ENCODE measurements at places on chromosomes 5 and 9.
A peak's percentile ranks its signal among the peaks of the same experiment; 100 is the strongest.

DNA sequence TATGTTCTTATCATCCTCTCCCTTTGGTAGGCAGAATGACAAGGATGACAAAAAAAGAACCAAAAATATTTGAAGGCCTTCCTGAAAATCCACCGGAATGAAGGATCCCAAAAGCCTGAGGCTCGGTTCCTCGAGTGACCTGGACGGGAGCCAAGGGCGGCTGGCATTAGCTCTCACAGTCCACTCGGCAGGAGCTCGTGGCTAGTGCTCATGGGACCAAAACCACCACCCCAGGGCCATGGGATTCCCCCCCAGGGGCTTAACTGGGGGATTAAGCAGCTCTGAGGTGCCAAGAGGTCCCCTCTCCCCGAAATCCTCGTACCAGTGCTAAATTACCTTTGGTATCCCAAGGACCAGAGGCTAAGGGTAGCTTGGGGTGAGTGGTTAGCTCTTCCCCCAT lies 586 bp upstream of the PDZD2 start:
- no peak for DNase-seq

GRCh38 chr9:98287384-98287783 lies 31.9 kb upstream of the TBC1D2 start:
- no peak for DNase-seq

DNA sequence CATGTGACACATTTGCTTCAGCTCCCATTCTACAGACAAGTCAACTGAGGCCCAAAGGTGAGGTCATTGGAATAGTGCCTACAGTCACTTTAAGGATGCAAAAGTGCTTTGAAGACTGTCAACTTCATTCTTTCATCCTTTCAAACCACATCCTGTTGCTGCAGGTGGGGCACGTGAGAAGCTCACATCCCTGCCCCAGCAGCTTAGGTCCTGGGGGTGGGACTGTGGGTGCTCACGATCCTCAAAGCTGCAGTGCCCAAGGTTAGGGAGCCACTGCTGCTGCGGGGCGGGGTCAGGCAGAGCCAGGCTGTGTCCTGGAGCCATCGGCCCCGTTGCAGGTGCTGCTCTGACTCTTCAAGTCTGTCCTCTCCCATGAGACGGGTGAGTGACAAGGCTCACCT lies 57.9 kb upstream of the IER5L start:
- peak; percentile 81 for DNase-seq

GRCh38 chr5:167952278-167952995 lies 339.0 kb upstream of the WWC1 start:
- no peak for DNase-seq

DNA sequence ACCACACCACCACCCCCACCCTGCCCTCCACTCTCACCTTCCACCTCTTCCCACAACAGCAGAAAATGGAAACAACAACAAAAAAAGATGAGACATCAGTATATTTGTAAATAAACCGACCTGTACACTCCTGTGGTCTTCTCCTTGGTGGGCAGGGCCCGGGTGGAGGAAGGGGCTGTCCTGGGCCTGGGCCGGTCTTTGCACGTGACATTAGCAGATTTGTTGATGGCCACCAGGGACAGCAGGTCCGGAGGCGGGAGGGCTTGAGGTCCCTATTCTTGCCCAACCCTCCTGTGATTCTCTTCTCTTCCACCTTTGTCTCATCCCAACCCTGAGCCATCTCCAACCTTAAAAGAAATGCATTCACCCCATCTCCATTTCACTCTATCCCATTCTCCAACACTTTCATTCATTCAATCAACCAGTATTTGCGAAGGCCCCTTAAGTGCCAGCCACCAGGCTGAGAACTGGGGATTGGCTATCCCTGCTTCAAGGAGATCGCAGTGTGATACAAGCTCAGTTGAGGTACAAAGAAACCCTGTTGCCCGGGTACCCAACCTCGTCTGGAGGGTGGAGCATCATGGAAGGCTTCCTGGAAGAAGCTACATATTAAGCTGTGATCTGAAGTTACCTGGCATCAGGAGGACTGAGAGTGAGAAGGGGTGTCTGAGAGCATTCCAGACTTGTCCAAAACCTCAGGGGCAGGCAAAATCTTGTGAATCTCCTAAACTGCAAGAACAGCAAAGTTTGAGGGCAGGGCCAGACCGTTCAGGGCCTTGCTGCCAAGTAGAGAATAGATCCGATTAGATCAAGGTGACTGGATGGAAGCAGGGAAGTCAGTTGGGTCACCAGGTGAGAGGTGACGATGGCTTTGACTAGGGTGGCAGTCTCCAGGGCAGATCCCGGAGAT lies 87.4 kb downstream of the LMX1B start:
- DNase-seq, result no peak
